ENCODE measurements at places on chromosomes 12 and 14. TPM values are rescaled to one million over a fixed set of nuclear protein-coding genes. Genes with fewer than 3 reads are reported as not detected.

The SRRM4 gene
- total RNA-seq = not detected

The PLEKHA5 gene
- total RNA-seq = 0.11 TPM

The ZFHX2 gene
- total RNA-seq = 2.2 TPM

The KCNC2 gene
- total RNA-seq = not detected

The SLC7A7 gene
- total RNA-seq = 33.7 TPM

The PCED1B gene
- 60.9 TPM for total RNA-seq

Data from activated B cell treated with CpG ODN at 0.5 μM for 24 hours (primary cell).